ENCODE measurements at places on chromosomes 3 and 15.

- DNase-seq: no peak
Measured at GRCh38 chr15:70465812-70466211, 297.5 kb downstream of the UACA start.

DNA sequence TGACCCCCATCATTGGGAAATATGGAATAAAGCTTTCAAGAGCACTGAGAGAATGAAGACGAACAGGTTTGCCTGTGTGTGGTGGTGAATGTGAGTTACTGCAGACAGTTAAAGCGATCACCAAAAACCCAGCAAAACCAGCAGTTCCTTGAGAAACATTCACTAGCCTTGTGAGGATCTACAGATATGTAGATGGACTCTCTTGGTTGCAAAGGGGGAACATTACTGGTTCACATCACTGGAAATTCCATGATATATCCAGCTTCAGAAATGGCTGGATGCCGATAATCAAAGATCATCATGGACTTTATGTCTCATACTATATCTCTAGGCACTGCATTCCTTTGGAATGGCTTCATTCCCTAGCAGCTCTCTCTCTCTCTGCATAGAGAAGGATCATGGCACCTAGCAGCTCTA, 10.2 kb upstream of the HERC1 start:
- DNase-seq: no peak

GRCh38 chr3:104436506-104436905, 930.2 kb upstream of the ALCAM start:
- DNase-seq: no peak

GRCh38 chr3:98670020-98670419, 76.6 kb upstream of the CPOX start:
- no peak for DNase-seq

GRCh38 chr15:82832601-82833361, 23.4 kb downstream of the WHAMM start:
- DNase-seq: no peak

- no peak for DNase-seq
Measured at GRCh38 chr3:25088284-25088683, 339.8 kb upstream of the RARB start.

DNA sequence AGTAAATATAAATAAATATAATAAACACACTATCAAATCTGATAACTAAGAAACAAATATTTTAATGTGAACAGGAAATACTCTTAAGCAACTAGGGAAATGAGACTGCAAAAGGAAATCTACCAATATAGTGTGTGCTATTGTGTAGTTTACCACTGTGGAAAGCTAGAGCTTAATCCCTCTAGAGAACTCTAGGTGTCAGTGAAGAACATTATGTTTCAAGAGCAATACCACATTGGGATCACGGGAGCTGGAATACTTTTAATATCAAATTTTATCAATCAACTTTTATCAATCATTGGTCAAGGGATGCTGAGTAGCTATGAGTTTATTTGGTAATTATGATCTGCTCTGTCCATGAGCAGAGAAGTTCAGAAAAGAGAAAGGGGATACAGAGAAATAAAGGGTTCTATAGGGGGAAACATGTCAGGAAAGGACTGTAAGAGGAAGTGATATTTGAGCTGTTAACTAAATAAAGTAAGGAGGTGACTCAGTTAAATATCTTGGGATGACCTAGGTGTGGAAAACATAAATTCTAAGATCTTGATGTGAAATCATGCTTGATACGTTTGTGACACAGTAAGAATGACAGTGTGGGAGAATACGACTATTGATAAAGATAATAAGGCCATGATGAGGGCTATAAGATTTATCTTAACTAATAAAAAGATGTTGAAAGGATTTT, 762.2 kb upstream of the ALCAM start:
- DNase-seq: no peak

DNA sequence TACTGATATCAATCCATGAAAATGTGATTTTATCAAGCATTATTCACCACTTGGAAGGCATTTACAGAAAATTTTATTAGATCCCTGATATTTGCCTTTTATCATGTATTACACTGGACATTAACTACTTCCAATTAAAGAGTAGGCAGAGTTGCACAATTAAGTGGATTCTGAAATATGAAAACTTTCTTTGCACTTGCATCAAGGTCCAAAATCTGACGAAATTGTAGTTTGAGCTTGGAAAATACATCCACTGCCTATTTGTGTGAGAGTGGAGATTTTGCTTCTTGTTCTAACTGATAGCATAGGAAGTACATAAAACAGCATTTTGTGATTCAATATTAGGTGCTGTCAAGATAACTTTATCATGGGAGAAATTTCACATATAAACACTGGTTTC, 49.6 kb upstream of the SLC12A8 start:
- DNase-seq: no peak

DNA sequence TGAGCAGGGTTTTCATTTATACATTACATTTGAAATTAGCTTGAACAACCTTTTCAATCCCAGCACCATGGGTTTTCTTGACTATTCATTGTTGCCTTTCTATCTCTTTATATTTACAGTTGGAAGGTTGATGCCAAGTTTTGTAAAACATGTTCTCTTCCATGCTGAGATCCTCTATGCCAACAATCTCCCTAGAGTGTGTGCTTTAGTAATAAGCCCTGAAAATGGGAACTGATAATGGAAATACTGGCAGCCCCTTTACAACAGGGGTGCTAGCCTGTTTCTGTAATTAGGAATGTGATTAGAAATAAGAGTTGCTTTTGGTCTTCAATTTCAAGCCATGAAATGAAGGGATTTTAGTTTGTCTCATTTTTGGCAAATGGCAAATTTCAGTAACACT, 239.9 kb upstream of the NAALADL2 start:
- no peak for DNase-seq

DNA sequence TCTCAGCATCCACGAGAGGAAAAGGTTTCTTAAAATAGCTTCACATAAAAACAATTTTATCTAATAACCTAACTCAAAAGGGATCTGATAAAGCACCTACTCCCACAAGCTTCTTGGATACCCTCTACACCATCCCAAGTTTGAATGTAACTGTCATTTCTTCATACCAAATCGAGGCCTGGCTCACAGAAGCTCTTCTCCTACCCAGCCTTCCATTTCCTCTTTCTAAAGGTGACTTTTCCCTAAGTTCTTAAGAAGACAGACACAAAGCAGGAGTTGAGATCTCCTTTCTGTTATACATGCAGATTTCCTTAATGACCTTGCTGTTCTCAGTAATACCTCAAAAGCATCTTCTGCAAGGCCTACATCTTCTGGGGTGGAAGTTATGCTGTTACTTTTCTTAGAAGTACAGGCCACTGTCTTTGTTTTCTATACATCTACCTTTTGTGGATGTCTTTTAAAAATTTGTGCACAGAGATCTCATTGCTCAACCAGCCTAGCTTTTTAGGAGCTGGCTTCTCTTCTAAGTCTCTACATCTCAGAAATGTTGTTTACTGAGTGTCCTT, 3.4 kb upstream of the LRRIQ4 start:
- no peak for DNase-seq

DNA sequence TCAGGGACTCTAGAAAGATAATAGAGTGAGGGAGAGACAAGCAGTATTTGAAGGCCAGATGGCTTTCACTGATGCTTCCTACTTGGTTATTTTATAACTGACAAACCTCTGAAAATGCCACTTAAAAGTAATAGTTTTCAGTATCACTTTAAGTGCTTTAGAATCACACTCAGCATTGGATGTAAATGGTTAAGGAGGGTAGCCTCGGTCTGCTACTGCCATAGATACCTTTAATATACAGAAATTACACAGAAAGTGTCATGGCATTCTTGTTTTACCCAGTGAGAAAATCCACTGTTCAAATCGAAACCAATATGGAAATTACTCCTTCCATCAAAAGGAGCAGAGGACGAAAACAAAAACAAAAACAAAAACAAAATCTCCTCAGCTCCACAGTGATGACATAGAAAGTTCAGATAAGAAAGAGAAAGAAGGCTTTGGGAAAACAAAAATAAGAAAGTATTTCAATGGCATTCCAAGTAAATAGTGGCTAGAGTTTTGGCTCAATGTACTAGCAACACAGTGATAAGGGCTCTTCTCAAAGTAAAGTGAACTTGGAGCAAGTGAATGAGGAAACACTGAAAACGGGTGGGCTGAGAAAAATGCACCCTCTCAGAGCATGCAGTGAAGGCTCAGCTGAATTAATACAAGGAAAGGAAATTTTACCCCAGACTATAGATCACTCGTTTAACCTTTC, 43.2 kb upstream of the CD47 start:
- no peak for DNase-seq

DNA sequence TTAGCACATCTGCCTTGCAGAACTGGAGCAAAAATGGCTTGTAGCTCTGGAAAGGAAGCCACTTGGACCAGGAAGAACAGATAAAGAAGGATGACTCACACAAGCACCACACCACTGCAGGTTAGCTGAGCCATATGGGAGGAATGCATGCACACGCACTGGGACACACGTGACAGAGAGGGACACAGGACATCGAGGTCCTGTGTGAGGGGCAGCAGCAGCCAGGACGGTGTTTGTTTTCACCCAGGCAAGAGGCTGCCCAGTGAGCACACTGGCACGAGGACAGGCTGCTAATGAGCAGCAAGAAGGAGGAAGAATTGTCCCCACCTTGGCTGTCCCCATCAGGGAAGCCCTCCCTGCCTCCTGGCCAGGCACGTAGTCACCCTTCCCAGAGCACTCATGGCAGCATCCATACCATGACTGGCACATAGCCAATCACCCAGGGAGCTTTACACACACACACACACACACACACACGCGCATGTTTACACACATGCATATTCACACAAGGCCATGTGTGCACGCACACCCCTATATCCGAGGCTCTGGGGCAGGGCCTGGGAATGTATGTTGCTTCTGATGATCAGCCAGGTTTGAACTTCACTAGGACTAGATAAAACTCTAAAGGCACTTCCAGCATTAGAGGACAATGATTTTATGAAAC, 24.0 kb upstream of the SPTBN5 start:
- peak; percentile 79 for DNase-seq

DNA sequence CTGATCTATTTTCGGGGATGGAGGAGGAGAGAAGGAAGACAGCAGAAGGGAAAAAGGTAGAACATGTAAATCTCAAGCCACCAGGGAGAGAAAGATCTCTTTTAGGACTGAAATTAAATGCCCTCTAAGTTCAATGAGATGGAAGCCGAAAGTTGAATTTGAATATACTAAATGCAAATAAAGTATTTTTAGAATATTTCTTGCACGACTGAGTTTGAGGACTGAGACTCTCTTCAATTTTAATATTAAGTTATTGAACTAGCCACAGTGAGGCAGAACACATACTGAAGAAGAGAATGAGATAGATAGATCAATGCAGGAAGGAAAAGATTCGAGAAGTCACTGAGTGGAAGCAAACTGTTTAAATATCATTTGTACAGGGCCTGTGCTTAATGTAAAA, 399.9 kb upstream of the CBLB start:
- no peak for DNase-seq

DNA sequence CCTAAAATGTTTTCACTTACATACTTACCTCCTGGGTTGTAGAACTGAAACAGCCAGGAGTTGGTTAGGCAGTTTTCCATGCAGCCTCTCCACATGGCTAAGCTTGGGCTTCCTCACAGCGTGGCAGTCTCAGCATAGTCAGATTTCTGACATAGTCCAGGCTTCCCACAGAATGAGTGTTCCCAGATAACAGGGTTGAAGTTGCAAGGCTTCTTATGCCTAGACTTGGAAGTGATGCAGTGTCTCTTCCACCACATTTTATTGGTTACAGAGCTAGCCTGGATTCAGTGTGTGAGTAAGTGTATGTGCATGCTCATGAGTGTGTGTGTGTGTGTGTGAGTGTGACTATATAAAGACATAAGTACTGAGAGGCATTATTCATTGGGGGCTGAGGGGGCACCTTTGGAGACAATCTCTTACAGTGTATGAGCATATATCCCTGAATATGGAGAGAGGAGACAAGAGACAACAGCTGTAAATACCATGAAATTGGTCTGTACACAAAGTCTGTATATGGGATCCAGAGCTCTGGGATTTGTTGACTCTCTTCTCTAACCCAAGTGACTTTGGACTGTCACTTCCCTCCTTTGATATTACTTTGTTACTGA, 78.1 kb downstream of the ZNF621 start:
- no peak for DNase-seq

- no peak for DNase-seq
Measured at GRCh38 chr3:190227064-190227463, 95.2 kb downstream of the CLDN1 start.

DNA sequence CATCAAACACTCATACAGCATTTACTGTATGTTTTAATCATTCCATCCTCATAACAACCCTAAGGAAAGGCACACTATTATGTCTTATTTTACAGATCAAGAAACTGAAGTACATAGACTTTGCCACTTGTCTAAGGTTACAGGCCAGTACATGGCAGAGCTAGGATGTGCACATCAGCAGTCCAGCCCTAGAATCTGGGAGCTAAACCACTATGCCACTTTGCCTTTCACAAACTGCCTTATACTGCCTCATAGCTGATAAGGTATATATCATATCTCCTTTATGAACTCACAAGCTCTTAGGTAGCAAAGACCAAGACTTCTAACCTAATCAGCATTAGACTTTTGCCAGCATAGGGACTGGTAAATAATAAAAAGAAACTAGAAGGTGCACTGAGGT, 49.1 kb downstream of the MYO9A start:
- no peak for DNase-seq

DNA sequence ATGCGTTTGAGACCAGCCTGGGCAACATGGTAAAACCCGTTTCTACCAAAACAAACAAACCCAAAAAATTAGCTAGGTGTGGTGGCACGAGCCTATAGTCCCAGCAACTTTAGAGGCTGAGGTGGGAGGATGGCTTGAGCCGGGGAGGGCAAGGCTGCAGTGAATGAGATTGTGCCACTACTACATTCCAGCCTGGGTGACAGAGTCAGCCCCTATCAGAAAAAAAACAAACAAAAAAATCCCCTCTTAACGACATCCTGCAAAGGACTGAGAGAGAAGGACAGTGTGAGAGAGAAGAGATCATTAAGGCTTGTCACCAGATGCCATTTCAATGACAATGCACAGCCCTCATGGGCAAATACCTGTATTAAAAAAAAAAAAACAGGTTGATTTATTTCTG, 266.7 kb upstream of the ATP10A start:
- DNase-seq: no peak

- DNase-seq: no peak
Measured at GRCh38 chr15:58308742-58309355, 122.9 kb upstream of the LIPC start.

Measured in left ventricle myocardium superior (tissue), 1 donor.